ENCODE measurements at places on chromosomes 1 and 21.
A peak's percentile ranks its signal among the peaks of the same experiment; 100 is the strongest.

DNA sequence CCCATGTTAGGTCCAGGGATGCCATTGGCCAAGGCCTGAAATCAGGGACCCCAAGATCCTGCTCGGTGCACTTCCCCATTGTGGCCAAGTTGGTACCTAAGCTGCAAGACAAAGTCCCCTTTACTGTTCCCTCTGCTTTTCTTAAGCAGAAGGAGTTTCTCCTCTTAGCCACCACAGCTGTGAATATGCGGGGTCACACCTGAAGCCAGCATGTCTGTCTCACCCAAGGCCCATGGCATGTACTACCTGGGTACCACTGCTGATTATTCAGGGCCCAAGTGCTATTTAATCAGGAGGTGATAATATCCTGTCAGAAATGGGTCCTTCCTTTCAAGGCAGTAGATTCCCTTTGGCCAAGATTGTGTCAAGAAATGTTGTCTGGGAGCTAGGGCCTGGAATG, 133.9 kb upstream of the DNAH14 start:
- no peak for DNase-seq

DNA sequence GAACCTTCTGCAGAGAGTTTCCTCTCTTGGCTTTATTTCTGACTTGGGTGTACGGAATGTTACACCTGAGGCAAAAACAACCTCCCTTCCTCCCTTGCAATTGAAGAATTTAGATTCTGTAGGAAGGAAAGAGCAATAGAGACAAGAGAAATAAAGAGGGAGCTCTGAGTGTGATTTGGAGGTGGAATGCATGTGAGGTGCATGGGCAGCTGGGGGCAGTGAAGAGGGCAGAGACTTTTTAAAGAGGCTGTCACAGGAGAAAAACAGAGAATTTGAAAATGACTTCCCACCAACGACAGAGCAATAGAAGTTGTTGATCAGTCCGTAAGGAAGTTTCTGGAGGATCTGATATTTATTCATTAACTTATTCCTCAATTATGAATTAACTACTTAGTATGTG, 172.0 kb upstream of the B3GALT2 start:
- DNase-seq, result no peak

GRCh38 chr1:220918285-220918951, 39.2 kb downstream of the HLX start:
- DNase-seq, result no peak

- DNase-seq, result no peak
These were observed 9.0 kb downstream of the IFNAR2 start for GRCh38 chr21:33238565-33239255.

DNA sequence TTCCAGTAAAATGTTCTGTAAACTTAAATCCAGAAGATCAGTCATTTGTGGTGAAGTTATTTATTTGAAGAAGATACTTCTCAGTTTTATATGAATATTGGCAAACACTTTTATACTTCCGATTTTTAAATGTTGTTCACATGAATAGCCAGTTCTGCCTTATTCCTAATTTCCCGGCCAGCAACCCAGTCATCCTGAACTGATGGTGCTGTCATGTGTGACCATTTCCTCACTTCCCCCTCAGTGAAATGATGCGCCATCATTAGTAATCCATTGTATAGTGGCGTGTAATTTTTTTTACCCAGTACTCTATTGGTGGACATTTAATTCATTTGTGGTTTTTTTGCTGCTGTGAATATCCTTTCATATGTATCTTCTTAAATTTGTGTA, 16.4 kb downstream of the GPSM2 start:
- DNase-seq, result no peak

- peak; percentile 85 for DNase-seq
These were observed 25.5 kb downstream of the CAPN9 start for GRCh38 chr1:230772457-230773395.

GRCh38 chr1:67175530-67176087, 9.4 kb downstream of the IL23R start:
- DNase-seq, result no peak

GRCh38 chr1:64962441-64962840, 3.9 kb downstream of the JAK1 start:
- no peak for DNase-seq

DNA sequence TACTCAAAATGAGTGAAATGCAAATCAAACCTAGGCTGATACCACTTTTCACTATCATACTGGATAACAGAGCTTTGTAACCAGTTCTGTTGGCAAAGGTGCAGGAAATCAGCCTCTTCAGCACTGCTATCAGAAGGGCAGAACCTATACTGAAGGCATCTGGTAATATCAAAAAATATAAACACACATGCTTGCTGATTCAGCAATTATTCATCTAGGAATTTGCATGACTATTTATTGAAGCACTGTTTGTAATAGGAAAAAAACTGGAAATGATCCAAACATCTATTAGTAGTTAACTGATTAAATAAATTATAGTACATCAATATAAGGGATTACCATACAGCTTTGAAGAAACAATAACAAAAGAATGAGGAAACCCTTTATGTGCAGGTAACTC, 21.4 kb downstream of the ARHGAP29 start:
- no peak for DNase-seq

DNA sequence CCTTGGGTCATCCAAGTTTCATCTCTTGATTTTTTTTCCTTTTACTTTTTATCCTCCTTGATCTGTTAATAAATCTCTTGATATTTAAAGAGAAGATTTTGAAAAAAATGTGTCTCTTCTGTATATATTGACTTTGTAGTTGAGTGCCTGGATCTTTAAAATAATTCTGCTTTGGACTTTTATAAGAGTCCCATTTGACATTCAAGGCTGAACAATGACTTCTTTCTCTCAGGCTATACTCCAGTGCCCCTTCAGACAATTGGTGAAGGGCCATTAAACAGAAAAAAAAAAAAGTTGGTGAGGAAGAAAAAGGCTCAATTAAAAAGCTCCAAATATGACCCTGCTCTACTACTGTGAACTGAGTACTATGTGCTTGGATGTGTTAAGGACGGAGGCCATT, 40.9 kb upstream of the CITED4 start:
- no peak for DNase-seq

GRCh38 chr1:11792106-11792505, 13.7 kb downstream of the MTHFR start:
- DNase-seq, result no peak

DNA sequence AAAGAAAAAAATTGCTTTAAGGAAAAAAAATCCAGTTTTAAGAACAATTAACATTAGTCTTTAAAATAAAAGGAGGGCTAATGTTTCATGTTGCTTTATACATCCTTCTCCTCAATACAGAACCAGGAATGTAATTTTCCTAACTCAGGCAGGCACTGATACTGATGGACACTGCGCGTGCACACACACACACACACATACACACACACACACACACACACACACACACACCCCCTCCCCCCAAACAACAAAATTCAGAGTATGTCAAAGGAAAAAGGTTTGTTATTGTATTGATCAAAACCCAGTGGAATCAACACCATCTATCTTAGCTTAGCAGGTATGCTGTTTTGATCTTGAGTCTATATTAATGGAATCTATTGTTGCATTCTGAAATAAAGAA, 31.6 kb downstream of the PTP4A2 start:
- DNase-seq, result no peak

GRCh38 chr1:230682274-230682673, 31.6 kb downstream of the AGT start:
- DNase-seq, result no peak

DNA sequence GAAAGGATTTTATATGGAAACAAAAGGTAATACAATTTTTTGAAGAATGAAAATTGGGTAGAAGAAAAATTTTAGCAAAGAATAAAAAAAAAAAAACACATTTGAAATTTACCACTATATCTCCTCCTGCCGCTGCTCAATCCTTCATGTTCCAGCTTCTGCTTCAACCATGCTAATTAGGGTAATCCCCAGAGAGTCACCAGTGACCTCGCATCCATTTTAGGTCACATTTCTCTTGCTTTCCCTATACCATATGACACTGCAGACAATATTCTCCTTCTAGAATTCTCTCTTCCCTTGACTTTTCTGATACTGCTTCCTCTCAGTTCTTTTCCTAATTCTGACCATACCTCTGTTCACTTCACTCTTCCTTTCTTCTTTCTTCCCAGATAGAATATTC, 237.1 kb downstream of the USH2A start:
- DNase-seq, result no peak

GRCh38 chr1:169570172-169570574, 16.1 kb downstream of the F5 start:
- DNase-seq, result no peak

- DNase-seq, result no peak
These were observed 121.3 kb upstream of the C1orf174 start for GRCh38 chr1:4021136-4021973.

- no peak for DNase-seq
These were observed 126.4 kb downstream of the VPS13D start for GRCh38 chr1:12356004-12356890.

DNA sequence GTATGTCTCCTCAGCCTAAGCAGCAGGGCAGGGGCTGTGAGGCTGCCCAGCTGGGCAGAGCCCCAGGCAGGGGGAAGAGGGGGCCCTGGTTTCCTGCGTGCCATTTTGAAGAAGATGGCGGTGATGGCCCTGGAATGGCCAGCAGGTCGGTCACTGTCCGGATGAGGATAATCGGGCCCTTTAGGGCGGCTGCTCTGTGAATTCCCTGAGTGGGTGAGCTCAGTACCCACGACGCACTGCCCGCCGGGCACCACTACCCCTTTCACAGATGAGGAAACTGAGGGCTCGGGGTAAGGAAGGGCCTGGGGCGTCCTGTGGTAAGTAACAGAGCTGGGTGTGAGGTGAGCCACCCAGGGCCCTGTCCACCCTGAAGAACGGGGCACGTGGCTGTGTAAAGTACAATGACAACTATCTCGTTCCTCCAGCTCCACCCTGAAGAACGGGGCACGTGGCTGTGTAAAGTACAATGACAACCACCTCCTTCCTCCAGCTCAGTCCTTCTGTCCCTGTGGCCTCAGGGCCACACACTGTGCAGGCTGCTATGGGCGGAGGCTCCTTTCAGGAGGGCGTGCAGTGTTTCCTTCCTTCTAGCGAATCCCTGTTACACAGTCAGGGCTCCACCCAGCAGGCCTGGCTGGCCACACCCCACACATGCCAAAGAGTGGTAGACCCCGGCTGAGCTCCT, 23.2 kb downstream of the ITGB2 start:
- DNase-seq, result no peak

DNA sequence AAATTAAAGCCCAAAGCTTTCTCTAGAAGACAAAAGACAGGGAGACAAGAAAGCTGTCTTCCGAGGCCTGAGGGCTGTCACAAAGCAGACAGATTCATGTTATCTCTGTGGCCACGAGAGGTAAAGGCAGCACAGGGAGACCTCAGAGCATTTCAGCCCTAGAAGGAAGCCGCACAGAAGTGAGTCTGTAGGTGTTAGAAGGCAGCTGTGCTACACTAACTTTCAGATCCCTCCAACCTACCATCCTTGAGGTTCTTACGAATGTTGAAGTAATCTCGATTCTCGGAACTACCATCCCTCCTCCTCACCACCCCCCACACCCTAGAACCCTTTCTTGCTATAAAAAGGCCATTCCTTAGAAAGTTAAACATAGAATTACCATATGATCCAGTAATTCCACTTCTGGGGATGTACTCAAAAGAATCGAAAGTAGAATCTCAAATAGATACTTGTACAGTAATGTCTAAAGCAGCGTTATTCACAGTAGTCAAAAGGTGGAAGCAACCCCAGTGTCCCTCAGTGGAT, 21.5 kb upstream of the LYST start:
- no peak for DNase-seq

GRCh38 chr1:90417126-90417525, 300.0 kb downstream of the BARHL2 start:
- DNase-seq, result no peak

- no peak for DNase-seq
These were observed 70.4 kb upstream of the SSBP3 start for GRCh38 chr1:54476530-54477109.

- DNase-seq, result no peak
These were observed 266.3 kb downstream of the RHOU start for GRCh38 chr1:229001467-229002011.

DNA sequence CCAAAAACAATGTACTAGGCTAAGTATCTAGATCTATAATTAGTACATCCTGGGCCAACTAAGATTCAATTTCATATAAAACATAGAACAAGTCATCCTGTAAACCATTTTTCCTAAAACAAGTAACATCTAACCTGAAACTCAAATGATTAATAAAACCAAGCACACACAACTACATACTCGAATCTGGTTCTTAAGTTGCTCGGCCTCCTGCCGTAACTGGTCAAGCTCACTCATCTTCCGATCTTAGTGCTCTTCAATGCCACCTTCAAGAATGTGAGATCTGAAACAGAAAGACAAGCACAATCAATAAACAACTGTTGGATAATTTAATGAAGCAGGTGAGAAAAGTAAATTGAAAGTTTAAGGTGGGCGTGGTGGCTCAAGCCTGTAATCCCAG, 46.9 kb upstream of the NADK start:
- no peak for DNase-seq

- DNase-seq, result peak; percentile 86
These were observed 759 bp downstream of the AMPD2 start for GRCh38 chr1:109620401-109620791.

- DNase-seq, result no peak
These were observed 14.3 kb downstream of the SLC2A1 start for GRCh38 chr1:42944246-42944928.

DNA sequence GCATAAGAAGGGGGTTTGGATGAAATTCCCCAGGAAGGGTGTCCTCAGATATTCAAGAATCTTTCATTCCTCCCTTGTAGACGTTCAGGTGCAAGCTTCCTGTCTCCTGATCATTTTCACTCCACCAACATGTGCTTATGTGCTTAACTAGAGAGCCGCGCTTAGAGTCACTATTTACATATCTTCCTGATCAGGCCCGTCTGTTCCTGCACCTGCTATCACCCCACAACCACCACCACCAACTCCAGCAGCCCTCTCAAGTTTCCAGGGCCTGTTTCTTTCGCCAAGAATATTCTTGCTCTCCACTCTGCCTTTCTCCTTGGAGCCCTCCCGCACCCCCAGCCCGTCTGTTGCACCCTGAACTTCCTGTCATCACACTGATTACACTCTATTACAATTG, 113.4 kb downstream of the SPSB1 start:
- no peak for DNase-seq

GRCh38 chr1:12387641-12388040, 157.8 kb downstream of the VPS13D start:
- no peak for DNase-seq

GRCh38 chr1:230054092-230054749, 12.8 kb upstream of the GALNT2 start:
- no peak for DNase-seq

GRCh38 chr1:87108814-87109411, 194.5 kb downstream of the HS2ST1 start:
- DNase-seq, result no peak

Data from GM03348 (cell line).